ENCODE measurements at places on chromosomes 6 and 20.
A peak's percentile ranks its signal among the peaks of the same experiment; 100 is the strongest.

DNA sequence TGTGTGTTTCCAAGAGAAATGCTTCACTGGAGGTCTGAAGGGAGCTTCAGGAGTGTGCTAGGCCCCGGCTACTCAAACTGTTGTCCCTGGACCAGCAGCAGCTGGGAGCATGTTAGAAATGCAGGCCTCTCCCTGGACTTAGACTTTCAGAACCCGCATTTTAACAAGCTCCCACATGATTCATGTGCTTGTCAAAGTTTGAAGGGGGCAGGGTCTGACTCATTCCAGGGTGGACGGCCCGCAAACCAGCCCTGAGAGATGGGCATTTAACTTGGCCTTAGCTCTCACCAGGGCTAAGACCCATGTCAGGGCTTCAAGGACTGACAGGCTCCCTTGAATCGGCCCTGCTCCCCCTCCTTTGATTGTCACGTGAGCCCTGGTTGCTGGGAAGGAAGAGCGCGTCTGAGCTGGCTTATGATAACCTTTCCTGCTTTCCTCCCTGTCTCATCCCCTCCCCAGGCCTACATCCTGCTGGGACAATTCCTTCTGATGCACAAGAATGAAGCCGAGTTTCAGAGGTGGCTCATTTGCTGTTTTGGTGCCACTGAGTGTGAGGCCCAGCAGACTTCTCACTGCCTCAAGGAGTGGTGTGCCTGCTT, 35.5 kb downstream of the BANF2 start:
- H3K36me3 ChIP-seq, result no peaks in the 10 kb centered on the region
- H3K27me3 ChIP-seq, result no peaks in the 10 kb centered on the region
- no peak overlapping the region for H3K27ac ChIP-seq
- no peak overlapping the region for H3K4me3 ChIP-seq

DNA sequence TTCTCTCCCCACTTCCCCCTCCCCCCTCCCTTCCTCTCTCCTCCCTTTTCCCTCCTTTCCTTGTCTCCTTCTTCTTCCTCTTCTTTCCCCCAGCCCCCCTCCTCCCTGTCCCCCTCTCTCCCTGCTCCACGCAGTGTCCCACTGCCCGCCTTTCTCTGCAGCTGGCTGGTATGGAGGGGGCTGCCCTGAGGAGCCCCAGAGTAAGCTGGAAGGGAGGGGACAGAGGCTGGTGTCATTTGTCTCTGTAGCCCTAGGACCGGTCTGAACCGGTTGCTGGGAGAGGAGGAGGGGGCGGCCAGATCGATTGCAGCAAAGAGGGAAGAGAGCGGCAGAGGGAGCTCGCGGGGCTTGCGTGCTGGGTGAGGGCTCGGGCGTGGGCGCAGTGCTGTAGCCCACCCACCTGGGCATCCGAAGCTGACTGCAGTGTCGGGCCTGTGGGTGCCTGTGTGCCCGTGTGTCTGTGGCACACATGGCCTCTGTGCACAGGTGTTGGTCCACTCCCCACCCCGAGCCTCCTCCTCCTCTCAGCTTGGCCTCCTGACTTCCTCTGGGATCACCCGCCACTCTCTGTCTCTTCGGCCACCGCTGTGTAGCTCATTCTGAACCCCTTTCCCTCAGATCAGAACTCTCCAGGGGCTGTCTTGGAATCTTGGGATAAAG, 50.6 kb downstream of the SRC start:
- H3K27ac ChIP-seq, result no peak overlapping the region

DNA sequence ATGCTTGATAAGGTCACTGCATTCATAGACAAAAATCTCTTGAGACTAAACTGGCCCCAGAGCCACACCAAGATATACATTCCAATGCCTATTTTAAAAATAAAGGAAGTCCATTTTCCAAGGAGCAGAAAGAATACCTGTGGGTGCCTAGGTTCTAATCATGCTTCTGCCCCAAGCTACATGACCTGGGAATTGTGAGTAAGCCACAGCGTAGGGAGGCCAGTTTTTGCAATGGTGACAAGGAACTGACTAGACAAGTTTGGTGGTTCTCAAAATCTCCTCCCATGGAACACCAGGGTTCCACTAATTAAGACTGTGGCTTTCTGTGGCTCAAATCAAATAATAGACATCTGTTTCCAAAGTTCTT, 83.3 kb downstream of the GMDS start:
- no peak overlapping the region for H3K27ac ChIP-seq
- DNase-seq, result no peak
- no peak overlapping the region for H3K4me3 ChIP-seq

DNA sequence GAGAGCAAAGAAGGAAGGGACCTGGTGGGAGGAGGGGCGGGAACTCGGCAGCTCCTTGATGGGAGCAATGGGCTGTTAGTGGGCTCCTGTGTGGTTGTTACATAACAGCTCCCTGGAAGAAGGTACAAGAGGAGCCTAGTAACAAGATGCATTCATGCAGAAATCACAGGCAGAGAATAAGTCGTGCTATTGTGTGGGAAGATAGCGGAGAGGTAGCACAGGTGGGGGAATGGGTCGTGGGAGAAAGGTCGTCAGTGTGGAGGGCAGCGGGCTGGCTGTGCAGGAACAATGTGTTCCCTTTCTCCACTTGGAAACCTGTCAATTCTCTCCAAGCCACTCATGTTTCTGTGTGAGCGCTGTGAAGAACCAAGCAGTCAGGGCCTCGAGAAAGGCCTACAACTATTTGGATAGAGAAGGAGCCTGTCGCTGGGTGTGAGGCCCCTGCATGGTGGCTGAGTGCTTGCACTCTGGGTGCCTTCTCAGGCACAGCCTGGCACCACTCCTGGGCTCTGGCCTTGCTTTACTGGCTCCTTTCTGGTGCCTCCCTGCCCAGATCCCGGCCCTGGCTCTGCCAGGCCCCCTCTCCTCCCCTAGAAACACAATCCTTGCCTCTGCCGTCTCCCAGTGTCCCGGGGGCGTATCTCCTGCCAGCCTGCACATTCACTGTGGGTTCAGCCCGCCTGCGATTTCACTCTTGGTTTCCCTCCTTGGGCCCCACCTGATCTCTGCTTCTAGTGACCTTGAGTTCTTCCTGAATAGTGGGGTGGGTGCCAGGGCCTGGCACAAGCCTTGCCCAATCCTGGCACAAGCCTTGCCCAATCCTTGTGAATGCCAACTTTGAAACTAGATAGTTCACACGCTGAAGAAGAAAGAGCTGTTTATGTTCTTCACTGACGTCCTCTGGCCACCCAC, 7.4 kb upstream of the FGD2 start:
- no peaks in the 10 kb centered on the region for H3K36me3 ChIP-seq
- no peaks in the 10 kb centered on the region for H3K27me3 ChIP-seq
- DNase-seq, result no peak
- H3K4me3 ChIP-seq, result no peak overlapping the region
- H3K27ac ChIP-seq, result no peak overlapping the region
- no peaks in the 10 kb centered on the region for H3K4me1 ChIP-seq

DNA sequence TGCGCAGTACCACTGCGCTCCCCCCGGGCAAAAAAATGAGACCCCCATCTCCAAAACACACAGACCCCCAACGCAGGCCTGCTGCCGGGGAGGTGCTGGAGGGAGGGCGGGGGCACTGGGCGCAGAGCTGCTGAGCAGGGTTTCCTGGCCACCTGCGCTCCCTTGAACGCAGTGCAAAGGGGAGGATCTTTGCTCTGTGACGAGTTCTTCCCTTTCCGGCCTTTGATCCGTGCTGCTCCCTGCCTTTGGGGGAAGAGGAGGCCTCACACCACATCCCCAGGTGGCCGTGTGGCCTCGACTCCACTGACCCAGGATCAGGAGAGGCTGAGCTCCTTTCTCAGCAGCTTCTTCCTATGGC, 8.9 kb upstream of the COL20A1 start:
- no peak for DNase-seq
- no peak overlapping the region for H3K4me3 ChIP-seq
- no peaks in the 10 kb centered on the region for H3K4me1 ChIP-seq
- H3K27ac ChIP-seq, result peak overlapping the region; percentile 53
- H3K27me3 ChIP-seq, result no peaks in the 10 kb centered on the region
